ENCODE measurements at places on chromosomes 5 and 9.

GRCh38 chr5:134296213-134296612 is 70.3 kb upstream of the PPP2CA start:
- no peak for DNase-seq
- H3K4me3 ChIP-seq = no peak overlapping the region
- no peaks in the 10 kb centered on the region for H3K4me1 ChIP-seq
- H3K27ac ChIP-seq = no peak overlapping the region

DNA sequence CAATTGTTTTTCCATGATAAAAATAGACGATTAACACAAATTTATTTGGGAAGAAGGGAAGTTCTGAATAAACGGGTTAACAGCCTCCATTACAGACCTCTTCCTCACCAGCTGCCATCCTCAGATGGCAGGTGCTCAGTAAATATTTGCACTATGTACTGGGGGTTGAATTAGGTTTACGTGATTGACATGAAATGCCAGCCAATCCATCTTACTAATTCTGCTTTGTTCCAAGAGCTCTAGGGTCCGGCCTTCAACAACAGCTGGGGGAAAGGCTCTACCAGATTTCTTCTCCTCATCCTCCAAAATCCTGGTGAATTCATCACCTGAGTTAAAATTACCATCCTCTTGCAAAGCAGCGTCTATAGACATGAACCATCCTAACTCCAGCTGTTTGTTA is 104.6 kb downstream of the MTX3 start:
- H3K27ac ChIP-seq = no peak overlapping the region
- no peaks in the 10 kb centered on the region for H3K36me3 ChIP-seq
- H3K4me1 ChIP-seq = no peaks in the 10 kb centered on the region
- DNase-seq = no peak
- H3K4me3 ChIP-seq = no peak overlapping the region
- no peaks in the 10 kb centered on the region for H3K27me3 ChIP-seq

- no peak overlapping the region for H3K4me3 ChIP-seq
- H3K27me3 ChIP-seq = no peaks in the 10 kb centered on the region
- H3K27ac ChIP-seq = no peak overlapping the region
- no peaks in the 10 kb centered on the region for H3K36me3 ChIP-seq
- no peaks in the 10 kb centered on the region for H3K4me1 ChIP-seq
Measured at GRCh38 chr5:156481741-156482140, 154.8 kb downstream of the SGCD start.

GRCh38 chr9:33320568-33321261 is 30.4 kb downstream of the NFX1 start:
- no peak overlapping the region for H3K27ac ChIP-seq
- peaks cover 6% of the 10 kb centered on the region for H3K36me3 ChIP-seq
- H3K4me3 ChIP-seq = no peak overlapping the region
- no peaks in the 10 kb centered on the region for H3K4me1 ChIP-seq
- H3K27me3 ChIP-seq = no peaks in the 10 kb centered on the region

DNA sequence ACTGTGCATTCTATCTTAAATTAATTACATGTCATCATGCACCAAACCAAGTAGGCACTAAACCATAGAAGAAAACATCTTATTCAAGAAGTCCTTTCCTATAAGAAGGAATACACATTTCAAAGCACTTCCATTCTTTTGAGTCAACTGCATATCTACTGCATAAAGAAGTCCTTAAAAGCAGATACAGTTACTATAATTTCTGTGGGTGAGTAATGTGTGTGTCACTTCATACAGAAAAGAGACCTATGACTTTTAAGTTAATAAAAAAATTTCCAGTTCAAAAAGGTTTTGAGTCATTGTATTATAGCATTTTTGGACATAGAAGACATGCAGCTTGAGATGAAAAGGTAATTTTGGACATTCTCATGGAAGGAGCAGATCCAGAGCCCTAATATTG is 125.0 kb downstream of the DTWD2 start:
- no peak overlapping the region for H3K27ac ChIP-seq
- no peaks in the 10 kb centered on the region for H3K36me3 ChIP-seq
- H3K27me3 ChIP-seq = no peaks in the 10 kb centered on the region
- H3K4me1 ChIP-seq = no peaks in the 10 kb centered on the region
- no peak overlapping the region for H3K4me3 ChIP-seq

DNA sequence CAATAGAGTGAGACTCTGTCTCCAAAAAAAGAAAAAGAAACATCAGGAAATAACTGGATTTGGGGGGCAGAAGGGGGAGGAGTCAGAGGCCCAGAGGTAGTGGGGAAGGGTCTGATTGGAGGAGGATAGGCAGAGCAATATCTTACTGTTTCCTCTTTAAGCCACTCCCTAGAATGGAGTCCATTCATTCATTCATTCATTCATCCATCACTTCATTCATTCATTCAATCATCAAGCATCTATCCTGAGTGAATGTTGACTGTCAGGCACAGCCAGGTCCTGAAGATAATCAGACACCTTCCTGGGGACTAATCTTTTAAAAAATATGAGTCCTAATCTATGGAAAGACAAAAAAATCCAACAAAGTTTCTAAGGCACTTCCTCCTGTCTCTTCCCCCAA is 12.9 kb downstream of the IER5L start:
- H3K36me3 ChIP-seq = no peaks in the 10 kb centered on the region
- no peak overlapping the region for H3K27ac ChIP-seq
- H3K4me3 ChIP-seq = no peak overlapping the region
- no peak for DNase-seq
- no peaks in the 10 kb centered on the region for H3K27me3 ChIP-seq
